Forelimb muscle (tissue), 1 donor: ENCODE measurements at places on chromosomes 4 and X. TPM values are rescaled to one million over a fixed set of nuclear protein-coding genes. Genes with fewer than 3 reads are reported as not detected.

- no peak for DNase-seq
These were observed 746 bp downstream of the TCEAL7 start for GRCh38 chrX:103330681-103331288.

GRCh38 chrX:23720117-23720677, 22.9 kb downstream of the ACOT9 start:
- no peak for DNase-seq

DNA sequence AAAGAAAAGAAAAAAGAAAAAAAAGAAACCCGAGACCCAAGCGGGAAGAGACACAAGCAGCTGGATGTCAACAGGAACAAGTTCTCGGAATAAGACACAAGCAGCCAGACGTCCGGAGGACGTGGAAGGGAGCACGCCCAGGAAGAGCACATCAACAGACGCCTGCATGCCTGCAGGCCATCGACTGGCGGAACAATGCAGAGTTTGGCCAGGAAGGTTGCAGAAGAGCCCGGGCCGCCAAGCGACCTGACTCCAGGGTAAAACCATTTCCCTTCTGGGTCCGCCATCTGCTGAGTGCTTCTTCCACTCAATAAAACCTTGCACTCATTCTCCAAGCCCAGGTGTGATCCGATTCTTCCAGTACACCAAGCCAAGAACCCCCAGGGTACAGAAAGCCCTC, 95.6 kb upstream of the PRR32 start:
- no peak for DNase-seq

GRCh38 chrX:22366906-22367305, 94.2 kb downstream of the CBLL2 start:
- no peak for DNase-seq

GRCh38 chrX:67604979-67605703, 61.3 kb downstream of the AR start:
- DNase-seq: no peak

- no peak for DNase-seq
These were observed 27.6 kb downstream of the INPP4B start for GRCh38 chr4:142818476-142818875.

NXF3 gene
- polyA plus RNA-seq: not detected

CCDC120 gene
- polyA plus RNA-seq: 4.2 TPM

DBET gene
- polyA plus RNA-seq: not detected

APOOL gene
- polyA plus RNA-seq: 13.7 TPM

CLCN4 gene
- 13.6 TPM for polyA plus RNA-seq

FAT1 gene
- 71.5 TPM for polyA plus RNA-seq

SH3BP2 gene
- 30.3 TPM for polyA plus RNA-seq
